MCF 10A (cell line): ENCODE measurements at places on chromosomes 1 and 21. TPM values are rescaled to one million over a fixed set of nuclear protein-coding genes. Genes with fewer than 3 reads are reported as not detected.

GRCh38 chr1:1928231-1929101, 9.4 kb upstream of the TMEM52 start:
- no peak for DNase-seq

DNA sequence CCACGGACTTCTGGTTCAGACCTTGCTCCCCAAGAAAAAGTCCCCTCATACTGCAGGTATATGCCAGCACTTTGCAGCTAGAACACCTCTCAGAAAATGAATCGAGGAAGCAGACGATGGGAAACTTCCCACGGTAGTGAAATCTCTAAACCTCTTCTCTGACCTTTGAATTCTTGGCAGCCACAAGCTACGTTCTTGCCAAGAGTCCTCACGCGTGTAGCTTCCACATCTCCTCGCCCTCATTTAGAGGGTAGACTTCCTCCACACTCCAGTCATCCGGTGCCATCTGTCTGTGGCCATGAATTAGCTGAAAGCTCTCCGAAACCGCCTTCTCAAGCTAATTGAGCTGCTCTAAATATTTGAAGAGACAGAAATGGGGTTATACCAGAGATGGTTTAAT, 127.8 kb downstream of the RGS7 start:
- no peak for DNase-seq

DNA sequence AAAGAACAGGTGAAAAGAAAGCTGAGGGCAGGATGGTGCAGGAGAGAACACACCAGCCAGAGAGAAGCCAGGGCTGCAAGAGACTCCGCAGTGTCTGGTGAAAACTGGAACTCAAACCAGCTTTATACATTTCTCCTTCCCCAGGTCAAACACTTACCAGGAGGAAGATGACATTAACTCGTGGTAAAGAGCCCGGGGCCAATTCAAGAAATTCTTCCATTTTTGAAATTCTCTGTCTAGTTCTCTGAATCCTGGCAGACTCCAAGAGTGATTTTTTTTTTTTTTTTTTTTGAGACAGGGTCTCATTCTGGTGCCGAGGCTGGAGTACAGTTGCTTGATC, 25.8 kb upstream of the SIPA1L2 start:
- DNase-seq: no peak

DNA sequence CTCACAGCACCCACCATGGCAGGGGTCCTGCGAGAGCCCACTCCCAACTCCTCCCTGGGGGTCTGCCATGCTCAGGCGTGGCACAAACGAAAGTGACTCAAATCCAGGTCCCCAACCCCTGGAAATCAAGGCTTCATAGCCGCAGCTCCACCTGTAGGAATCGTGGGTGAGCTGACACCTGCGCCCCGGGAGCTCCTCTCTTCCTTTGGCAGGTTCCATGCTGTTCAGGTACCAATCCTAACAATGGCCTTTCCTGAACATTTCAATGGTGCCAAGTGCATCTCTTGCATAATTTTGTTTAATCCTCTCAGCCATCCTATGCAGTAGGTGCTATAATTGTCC, 28.9 kb upstream of the NPPB start:
- DNase-seq: no peak

- no peak for DNase-seq
Observed at GRCh38 chr1:46585312-46585938, 18.6 kb downstream of the MKNK1 start.

DNA sequence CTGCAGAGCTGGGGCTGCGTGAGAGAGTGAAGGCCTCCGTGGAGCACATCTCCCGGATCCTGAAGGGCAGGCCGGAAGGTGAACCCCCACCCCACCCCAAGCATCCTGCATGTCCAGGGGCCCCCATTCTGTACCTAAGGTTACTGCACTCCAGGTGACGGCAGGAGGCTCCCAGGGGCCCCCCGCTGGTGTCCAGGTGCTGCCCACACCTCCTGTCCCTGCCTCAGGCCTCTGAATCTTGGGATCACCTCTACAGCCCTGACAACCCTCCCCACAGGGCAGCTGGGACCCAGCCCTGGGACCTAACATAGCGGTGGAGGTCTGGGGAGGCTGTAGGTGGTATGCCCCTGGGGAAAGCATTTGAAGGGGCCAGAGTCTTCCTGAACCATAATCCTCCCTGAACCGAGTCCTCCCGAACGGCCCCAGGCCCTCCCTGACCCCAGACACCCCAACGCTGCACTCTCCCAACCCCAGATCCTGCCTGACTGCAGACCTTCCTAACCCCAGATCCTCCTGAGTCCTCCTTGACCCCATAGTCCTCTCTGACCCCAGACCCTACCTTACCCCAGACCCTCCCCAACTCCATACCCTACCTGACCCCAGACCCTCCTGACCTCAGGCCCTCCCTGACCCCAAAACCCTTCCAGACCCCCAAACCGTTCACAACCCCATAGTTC, 33.5 kb downstream of the TRIM11 start:
- no peak for DNase-seq

DNA sequence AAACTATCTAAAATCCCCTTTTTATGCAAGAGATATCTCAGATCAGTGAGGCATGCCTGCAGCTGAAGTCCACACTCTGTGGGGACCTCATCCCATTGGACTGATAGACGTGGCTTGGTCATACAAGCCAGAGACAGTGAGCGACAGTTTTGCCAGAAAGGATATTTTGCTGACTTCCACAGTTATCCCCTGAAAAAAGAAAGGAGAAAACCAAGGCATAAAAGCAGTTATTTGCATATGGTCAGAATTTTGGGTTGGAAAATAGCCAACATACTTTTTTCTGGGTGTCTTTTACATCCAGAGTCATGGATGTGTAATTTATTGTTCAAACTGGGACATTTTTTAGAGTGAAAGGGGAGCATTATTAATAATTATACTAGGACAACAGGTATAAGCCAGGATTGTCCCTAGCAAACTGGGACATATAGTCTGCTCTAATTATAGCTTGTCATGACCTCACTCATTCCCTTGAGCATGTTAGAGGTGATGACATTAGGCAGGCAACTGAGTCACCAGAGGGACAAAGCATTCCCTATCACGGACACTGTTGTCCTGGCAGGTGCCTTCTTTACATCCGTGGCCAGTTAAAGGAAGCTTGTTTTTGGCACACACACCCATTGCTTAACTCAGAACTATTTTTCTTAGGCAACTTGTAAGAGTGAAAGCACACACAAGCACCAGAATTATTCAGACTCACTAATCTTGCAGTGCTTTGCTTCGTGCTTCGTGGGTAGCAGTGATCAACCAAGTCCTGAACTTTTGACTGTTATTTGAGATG, 65.5 kb downstream of the PRRX1 start:
- peak; percentile 49 for DNase-seq

DNA sequence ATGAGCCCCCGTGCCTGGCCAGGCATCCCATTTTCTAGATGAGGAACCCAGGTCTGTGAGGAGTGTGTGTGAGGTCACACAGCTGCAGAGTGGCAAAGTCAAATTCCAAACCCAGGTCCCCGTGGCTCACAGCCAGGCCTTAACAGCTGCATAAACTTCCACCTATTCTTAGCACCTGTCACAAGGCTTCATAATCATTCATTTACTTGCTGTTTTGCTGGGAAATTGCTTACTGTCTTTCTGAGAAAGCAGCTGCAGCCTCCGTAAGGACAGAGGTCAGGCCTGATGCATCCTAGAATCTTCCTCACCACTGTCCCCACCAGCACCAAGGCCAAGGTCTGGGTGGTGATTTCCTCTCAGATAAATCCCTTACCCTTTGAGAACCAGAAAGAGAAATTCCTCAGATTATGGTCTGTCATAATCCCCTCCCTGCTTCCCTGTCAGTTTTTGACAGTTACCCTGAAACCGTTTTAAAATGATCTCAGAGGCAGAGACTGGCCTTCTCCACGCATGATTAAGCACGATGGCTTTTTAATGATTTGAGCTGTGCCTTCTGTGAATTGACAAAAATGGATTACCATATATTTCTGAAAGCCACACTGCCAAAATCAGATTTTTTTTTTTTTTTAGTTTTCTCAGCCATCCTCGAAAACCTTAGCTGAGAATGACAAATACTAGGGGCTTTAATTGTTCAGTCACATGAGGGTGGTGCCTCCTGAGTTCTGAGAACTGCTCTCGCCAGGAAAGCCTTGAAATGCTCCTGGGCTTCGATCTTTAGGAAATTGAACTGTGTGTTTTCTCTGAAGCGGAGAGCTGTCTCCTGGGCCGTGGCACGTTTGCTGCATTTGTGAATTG, 70.0 kb upstream of the SELENON start:
- DNase-seq: no peak

Gene COG2
- 39.5 and 46.7 TPM in 2 replicates for total RNA-seq

Gene IL10
- total RNA-seq: not detected in 2 replicates

Gene LAPTM5
- total RNA-seq: 15.9 and 21.6 TPM in 2 replicates

Gene TTC39A
- total RNA-seq: 0.35 and 1.2 TPM in 2 replicates
